Glutamatergic neuron (in vitro differentiated cells): ENCODE measurements at places on chromosomes 7 and 10.

GRCh38 chr7:42237811-42238541, 967 bp upstream of the GLI3 start:
- peak; percentile 49 for DNase-seq

- DNase-seq = no peak
Observed at GRCh38 chr10:105968666-105969065, 1195.8 kb downstream of the SORCS1 start.

DNA sequence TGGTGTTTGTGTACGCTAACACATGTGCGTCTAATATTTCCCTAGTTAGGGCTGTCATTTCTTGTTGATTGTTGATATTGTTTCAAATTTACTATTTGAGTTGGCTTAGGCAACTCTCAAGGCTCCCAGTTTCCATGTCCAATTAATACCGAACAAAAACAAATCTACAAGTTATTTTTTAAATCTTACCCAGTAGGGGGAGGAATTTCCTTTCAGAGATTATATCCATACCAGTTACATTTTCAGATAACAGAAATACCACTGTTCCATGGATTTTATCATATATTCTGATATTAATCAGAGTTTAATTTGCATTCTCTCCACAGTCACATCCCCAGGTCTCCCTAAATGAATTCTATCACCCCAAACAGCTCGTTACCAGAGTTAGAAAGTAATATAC, 7.2 kb upstream of the AKR1B10 start:
- no peak for DNase-seq

GRCh38 chr7:155383756-155384491, 74.0 kb upstream of the EN2 start:
- DNase-seq = no peak

DNA sequence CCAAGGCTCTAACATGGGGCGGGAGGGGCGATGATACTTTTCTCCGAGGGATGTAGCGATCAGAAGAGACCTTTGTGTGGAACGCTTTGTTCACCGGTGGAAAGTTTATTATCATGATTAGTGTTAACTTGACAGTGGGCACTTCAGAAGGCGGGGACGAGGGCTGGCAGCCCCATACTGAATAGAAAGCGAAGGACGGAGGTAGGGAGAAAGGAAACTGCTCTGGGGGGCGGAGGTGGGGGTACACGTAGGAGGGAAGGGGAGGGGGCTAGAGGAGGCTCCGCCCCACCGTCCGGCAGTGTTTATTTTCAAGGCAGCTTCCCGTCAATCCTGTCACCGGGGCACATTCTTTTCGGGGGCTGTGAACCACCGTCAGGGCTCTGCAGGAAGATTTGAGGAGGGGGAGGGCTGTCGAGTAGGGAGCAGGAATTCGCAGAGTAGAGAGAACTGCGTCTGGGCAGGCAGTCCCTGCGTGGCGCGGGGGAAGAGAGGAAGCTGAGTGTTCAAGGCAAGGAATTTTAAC, 9.4 kb upstream of the NKX2-3 start:
- no peak for DNase-seq

GRCh38 chr7:4177001-4177400, 505.1 kb upstream of the FOXK1 start:
- DNase-seq = no peak

- no peak for DNase-seq
Observed at GRCh38 chr7:136086712-136087111, 109.6 kb upstream of the MTPN start.

GRCh38 chr7:135169141-135169963, 1.2 kb downstream of the CYREN start:
- peak; percentile 58 for DNase-seq

- no peak for DNase-seq
Observed at GRCh38 chr10:52645187-52645758, 127.3 kb downstream of the MBL2 start.

GRCh38 chr7:132544999-132545398, 31.3 kb downstream of the PLXNA4 start:
- DNase-seq = no peak

DNA sequence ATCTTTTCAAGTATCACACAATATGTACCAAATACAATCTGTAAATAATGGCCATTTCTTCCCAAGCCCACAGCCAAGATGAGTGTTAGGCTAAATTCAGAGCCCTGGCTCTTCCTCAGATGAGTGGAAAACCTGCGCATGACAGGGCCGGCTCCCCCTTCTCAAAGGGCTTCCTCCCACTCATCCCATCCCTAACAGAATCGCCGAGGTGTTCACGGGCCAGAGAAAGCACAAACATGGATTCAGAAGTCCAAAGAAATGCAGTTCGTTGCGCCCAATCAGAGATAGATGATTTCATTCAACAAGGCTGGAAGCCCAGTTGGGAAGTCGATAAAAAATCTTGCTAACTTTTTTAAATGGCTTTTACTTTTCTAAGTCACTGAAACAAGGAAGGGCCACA, 121.8 kb downstream of the UBE2H start:
- DNase-seq = no peak

- DNase-seq = no peak
Observed at GRCh38 chr10:72511459-72511858, 114.4 kb downstream of the MICU1 start.

DNA sequence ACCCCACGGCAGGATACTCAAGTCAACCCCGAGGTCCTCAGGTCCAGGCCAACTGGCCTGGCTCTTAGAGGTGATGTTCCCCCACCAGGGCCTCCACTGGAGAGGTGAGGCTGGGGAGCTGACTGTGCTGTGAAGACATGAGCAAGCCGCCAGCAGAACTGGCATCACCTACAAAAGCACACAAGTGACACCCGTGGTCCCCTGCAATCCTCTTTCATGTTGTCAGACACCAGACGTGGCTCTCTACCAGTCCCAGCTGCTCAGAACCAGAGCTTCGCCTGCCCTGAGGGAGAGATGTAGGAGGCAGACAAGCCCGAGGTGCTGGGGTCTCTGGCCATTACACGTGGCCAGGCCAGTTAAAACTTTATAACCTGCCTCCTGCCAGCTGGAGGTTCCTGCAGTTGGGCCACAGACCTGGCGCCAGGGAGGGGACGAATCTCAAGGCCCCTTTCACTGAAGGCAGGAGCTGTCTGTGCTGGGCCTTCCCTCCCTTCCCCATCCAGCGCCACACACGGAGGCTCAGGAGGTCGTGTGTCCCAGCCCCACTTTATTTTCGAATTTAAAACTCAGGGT, 2.2 kb downstream of the COMTD1 start:
- DNase-seq = no peak

DNA sequence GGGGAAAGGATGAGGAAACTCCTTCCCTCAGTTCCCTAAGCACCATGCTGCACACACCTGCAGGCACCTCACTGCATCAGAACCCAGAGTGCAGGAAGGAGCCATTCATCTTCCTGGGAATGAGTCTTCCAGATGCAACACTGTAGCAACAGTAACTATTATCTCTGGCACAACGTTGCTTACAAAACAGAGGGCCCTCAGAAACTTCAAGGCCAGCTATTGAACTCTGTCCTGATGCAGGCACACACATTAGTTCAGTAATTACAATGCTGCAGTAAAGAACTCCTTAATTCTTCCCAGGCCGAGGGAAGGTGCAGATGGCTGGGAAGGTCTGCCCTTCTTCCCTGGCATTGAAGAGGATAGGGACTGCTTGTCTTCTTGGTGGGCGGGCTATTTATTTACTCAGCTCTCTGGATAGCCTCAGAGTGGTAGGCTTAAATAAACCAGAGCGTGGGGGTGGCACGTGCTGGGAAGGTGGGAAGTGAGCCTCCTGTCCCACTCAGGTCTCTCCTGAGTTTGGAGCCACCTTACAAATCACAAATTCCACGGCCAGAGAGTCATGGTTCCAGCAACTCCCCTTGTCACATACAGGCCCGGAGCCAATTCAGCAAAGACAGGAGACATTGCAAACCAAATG, 125.1 kb upstream of the JCAD start:
- no peak for DNase-seq

DNA sequence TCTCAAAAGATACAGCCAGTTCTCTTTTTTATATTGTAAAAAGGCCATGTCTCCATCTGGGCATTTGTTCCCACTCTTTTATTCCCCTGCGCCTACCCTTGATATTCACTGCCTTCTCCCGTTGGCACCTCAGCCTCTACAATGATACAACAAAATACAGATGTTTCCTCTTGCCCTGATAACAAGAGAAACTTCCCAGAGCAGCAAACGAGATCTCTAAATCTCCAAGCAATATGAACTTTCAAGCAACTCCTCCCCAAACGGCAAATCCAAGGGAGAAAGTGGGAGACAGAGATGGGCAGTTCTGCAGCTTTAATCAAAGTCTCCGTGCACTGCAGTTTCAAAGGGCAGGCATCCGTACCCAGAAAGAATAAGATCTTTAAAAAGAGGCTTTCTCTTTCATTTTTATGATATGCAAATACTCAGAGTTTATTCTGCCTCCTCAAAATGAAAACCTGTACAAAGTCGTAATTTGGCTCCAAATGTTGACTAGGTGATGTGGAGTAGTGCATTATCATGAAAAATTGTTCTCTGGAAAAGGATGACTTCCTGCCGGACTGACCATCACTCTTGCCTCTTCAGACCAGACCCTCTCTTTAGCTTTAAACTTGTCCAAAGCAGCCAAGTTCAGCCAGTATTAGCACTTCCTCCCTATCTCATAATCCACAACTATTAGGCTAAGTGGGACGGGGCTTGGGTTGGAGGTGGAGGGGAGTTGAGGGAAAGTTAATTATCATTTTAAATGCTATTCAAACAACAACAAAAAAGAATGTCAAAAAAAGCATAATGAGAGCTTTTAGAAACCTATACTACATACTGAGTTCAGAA, 682 bp downstream of the HGF start:
- no peak for DNase-seq

DNA sequence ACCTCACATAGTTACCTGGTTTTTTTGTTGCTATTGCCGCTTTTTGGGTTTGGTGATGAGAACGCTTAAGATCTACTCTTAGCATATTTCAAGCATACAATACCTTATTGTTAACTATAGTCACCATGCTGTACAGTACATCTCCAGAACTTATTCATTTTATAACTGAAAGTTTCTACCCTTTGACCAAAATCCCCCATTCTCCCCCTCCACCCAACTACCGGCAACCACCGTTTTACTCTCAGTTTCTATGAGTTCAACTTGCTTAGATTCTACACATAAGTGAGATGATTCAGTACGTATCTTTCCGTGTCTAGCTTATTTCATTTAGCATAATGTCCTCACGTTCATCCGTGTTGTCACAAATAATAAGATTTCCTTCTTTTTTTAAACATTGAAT, 86.7 kb upstream of the IL6 start:
- DNase-seq = no peak

DNA sequence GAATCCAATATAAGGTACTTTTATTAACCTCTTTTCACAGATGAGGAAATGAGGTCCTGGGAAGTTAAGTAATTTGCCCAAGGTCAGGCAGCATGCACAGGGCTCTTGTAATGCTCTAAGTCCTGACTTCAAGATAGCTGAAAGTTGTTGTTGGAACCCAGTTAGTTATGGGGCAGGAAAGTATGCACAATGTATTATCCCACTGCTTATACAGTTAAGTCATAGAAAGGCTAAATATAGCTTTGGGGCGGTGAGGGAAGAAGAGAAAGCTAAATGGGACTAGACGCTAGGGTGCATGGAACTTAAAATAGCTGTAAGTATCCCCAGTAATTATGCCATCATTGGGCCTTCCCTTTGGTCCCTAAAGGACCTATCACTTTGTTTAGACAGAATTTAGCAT, 9.2 kb downstream of the GLCCI1 start:
- DNase-seq = no peak

DNA sequence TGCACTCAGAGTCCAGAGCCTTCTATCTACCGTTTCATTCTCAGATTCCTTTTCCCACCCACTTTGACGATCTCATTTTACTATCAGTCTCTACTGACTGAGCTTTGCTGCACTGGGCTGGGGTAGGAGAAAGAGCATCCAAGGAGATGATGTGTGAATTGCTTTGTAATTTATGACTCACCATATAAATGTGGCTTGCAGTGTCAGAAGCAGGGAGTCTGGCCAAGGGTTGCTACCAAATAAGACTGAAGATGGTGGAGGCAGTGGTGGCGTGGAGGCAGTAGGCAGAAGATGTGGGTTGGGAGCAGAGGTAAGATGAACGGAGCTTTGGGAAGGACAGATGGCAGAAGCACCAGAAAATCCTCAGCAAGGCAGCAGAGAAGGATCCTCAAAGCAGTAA, 73.3 kb upstream of the AGK start:
- no peak for DNase-seq

DNA sequence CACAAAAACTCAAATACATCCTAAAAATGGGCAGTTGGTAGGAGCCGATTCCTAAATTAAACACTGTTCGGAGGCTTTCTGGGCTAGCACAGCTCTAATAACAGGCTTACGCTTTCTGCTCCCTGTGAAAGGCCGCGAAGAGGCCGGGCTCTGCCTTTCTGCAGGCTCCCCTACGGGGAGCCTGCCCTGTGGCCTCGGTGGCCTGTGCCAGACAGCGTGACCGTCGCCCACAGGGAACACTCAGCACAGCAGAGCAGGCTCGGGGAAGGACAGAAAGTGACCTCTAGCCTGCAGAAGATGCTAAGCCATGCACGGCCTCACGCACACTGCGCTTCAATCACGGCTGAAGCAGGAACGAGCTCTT, 64.2 kb downstream of the DIP2C start:
- DNase-seq = no peak

GRCh38 chr10:27360581-27361172, 120.1 kb upstream of the ACBD5 start:
- peak; percentile 88 for DNase-seq

DNA sequence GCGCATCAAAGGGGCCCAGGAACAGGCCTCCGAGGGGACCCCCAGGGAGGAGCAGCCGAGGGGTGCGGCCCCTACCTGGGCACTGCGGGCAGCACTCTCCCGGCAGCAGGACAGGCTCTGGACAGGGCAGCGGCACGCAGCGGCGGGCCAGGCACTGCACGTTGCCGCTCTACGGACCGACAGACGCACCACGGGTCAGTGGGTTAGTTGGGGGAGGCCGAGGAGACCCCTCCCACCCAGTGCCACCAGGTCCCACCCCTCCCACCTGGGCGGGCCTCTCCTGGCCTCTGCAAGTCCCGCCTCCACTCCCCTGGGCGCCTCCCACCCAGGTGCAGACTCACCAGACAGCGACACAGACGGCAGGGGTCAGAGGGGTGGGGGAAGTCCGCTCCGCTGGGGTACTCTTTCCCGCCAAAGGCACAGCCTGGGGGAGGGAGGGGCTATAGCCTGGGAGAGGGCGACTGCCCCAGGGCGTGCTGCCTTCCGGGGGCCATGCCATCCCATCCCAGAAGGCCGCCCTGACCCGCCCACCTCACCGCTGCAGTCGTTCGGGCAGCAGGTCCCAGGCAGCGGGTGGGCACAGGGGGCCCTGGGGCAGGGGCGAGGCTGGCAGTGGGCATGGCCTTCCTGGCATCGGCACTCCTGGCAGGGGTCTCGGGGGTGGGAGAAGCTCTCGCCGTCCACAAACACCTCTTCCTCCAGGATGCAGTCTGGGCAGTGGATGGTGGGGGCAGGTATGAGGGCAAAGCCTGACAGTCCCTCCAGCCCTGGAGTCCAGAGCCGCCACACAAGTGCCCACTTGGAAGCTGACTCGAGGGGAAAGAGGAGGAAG, 19.2 kb downstream of the KCP start:
- DNase-seq = no peak

DNA sequence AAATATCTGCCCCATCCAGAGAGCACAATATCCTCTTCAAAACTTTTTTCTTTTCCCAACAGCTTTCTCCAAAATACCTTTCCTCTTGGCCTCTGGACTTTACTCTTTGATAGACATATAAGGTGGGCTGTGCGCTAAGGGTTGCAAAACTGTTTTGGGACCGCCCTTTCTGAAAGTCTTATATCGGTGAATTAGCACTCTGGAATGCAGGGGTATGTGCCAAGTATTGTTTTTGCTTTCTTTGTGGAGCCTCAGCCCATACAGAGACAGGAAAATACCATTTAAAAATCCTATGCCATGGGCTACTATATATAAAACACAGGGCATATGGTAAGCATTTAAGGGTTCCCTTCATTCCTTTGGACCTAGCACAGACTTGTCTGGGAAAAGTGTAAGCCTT, 37.7 kb downstream of the PPP1R17 start:
- no peak for DNase-seq
